ENCODE measurements at places on chromosomes 1 and 21.

GRCh38 chr1:119964673-119965363 lies 68.5 kb upstream of the ADAM30 start:
- no peak for DNase-seq

DNA sequence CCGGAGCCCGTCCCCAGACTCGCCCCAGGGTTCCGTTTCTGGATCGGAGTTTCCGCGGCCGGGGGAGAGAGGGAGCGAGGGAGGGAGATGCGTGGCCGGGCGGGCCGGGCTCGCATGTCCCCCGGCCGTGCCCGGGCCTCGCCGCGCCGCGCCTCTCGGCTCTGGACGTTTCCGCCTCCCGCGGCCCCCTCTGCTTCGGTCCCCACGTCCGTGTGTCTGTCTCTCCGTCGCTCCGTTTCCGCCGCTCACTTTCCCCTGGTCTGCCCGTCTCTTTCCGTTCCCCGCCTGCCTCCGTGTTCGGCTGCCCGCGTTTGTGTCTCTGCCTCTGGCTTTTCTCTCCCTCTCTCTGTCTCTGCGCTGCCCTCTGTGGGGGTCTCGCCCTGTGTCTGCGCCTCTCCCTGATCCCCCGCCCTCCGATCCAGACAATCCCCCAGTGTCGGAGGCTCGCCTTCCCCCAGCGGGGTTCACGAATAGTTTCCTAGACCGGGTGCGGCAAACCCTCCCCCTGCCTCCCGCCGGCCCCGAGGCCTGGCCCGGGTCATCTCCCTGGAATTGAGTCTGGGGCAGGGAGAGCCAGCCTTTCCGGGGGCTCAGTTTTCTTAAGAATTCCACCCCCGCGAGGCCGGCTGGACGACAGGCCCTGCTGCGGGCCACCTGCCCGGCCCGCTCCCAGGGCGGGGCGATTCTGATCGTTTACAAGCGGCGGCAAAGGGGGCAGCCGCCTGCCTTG lies 735 bp downstream of the NBL1 start:
- DNase-seq, result peak; percentile 50

DNA sequence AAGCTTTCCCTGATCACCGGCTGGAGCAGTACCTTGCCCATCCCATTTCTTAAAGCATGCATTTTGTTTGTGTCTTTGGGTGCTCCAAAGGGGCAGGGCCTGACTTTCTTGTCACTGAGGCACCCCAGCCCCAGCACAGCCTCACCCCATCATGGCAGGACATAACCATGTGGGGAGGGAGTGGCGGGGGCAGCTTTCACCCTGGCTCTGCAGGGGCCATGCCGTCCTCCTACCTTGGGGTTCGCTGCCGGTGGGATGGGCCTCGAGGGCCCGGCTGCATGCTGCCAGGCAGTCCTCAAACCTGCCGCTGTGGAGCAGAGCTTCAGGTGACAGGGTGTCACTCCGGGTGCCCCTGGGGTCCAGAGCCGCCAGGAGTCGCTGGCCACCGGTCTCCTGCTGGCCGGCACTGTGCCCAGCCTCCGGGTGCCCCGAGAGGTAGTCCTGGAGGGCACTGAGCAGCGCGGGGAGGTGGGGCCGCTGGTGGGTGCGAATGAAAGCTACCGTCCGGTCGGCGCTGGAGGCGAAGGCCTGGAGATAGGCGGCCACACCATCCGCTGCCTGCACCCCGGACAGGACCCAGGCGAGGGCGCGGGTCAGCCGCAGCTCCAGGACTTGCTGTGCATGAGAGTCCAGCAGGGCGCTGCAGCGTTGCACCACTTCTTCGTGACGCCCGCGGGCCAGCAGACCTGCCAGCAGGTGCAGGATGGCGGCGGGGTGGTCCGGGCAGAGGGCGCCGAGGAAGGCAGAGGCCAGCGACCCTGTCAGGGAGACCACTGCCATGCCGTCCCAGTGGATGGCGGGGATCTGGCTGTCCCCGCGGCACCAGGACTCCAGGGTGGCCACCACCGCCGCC lies 1.5 kb downstream of the TTC34 start:
- DNase-seq, result no peak

GRCh38 chr1:215084621-215085020 lies 2.1 kb downstream of the KCNK2 start:
- DNase-seq, result no peak

DNA sequence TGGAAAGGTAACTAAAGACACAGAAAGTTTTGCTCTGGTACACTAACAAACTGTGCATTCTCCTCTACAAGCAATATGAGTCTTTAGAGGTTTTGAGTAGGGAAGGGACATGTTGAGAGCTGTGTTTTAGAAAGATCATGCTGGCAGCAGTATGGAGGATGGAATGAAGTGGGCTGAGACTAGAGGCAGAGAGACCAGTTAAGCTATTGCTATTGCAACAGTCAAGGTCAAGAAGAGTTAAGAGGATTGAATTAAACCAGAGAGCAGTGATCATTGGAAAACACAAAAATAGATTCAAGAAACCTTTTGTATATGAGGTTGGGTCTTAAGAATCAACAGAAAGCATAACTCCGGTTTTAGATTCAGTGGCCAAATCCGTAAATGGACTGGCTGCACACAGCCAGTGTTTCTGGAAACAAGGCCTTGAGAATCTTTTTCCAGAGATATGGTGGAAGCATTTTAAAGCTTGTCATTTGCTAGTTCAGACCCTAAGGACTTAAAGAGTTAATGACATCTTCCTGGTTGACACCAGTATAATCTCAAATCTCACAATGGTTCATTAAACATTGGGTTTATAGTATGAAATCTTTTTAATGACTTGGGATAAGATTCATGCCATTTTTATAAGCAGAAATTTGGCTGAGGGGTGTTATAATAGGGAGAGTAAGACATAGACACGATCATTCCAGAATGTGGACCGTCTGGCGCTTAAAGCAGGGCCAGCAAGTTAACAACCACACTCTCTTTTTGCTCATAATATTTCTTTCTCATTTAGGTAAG lies 177.9 kb downstream of the NR5A2 start:
- DNase-seq, result no peak

- no peak for DNase-seq
Observed at GRCh38 chr1:230693221-230693620, 20.7 kb downstream of the AGT start.

- DNase-seq, result no peak
Observed at GRCh38 chr1:168470901-168471431, 72.8 kb downstream of the XCL2 start.

DNA sequence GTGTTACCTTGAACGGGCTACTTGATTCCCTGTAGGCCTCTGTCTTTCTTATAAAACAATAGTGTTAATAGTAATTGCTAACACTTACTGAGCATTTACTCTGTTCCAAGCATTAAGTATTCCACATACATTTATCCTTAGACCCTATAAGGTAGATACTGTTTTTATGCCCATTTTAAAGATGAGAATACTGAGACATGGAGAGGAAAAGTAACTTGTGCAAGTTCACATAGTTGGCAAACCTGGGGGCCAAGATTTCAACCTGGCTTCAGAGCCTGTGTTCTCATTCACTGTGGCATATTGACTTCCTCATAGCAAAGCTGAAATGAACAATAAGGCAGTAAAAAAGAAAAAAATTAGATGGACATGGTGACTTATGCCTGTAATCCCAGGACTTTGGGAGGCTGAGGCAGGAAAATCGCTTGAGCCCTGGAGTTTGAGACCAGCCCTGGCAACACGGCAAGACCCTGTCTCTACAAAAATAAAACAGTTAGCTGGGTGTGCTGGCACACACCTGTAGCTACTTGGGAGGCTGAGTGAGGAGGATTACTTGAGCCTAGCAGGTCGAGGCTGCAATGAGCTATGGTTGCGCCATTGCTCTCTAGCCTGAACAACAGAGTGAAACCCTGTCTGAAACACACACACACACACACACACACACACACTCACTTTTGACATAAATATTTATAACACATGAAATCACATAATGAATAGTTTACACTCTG lies 19.6 kb upstream of the HMGN2 start:
- DNase-seq, result no peak

GRCh38 chr1:181222972-181223505 lies 134.5 kb downstream of the IER5 start:
- DNase-seq, result no peak

- DNase-seq, result no peak
Observed at GRCh38 chr1:118116909-118117308, 68.1 kb downstream of the SPAG17 start.

DNA sequence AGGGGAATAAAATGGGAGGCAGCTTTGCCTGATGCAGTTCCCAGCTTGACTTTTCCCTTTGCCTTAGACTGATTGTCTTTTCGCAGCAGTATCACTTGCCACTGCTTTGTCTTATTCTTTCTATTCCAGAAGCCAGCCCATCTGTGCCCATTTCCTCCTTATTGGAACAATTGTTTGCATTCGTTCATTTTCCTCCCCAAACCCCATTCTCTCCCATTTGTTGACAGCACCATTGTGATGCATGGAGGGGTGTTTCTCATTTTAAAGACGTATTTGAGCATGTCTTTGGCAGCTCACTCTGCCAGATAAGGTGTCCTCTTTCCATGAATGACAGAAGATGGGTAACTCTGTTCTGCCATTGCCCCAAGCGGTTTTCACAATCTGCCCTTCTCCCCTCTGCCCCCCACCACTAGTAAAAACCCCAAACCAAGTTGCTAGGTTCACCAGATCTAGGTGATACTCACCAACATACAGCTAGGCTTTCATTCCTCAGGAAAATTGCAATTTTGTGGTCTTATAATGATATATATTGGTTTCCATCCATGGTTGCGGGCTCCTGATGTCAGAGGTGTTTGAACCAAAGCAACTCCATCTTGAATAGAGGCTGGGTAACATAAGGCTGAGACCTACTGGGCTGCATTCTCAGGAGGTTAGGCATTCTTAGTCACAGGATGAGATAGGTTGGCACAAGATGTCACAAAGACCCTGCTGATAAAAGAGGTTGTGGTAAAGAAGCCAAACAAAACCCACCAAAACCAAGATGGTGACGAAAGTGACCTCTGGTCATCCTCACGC lies 30.8 kb downstream of the SERBP1 start:
- no peak for DNase-seq
